ENCODE measurements at places on chromosomes 1 and 21.
A peak's percentile ranks its signal among the peaks of the same experiment; 100 is the strongest.

GRCh38 chr1:218850367-218850766 lies 323.3 kb upstream of the LYPLAL1 start:
- DNase-seq = no peak

- peak; percentile 55 for DNase-seq
Measured at GRCh38 chr1:8603220-8603616, 214.2 kb downstream of the RERE start.

- no peak for DNase-seq
Measured at GRCh38 chr1:40945491-40945973, 34.0 kb upstream of the CTPS1 start.

DNA sequence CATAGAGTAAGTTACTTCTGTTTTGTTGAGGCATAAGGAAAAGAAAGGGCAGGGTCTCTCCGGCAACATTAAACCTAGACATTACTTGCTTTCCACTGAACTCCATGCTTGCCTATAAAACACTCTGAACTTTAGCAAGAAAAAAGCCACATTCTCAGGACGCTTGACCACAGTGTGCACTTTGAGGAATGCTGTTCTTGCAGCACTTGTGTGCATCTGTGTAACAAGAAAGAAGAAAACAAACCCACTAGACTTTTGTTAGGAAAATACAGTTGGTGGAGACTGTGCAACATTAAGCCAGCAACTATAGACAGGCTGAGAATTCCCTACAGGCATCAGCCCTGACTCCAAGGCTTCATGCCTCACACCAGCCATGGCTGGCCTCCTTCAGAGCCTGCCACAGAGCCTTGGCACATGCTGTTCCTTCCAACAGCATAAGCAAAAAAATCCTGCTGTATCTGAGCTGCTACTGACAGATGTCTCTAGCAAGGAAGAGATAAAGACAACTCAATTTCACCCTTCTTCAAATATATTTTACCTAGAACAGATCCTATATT lies 5.8 kb downstream of the PDZK1 start:
- DNase-seq = no peak

- peak; percentile 64 for DNase-seq
Measured at GRCh38 chr1:177873238-177873637, 96.6 kb downstream of the SEC16B start.

DNA sequence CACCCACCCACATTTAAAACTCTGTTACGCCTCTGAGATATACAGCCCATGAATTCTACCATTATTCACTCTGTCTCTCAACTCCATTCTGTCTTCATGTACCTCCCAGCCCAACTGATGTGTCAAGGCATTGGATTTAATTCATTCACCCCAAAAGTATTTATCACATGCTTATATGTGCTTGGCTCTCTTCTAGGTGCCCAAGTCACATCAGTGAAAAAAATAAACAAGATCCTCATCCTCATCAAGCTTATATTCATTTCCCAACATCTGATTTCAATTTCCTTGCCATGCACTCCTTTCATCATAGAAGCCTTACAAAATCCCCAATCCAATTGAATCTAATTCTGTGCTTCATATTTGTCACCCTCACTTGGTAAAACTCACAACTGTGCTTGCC lies 967.6 kb downstream of the LTN1 start:
- DNase-seq = no peak

GRCh38 chr1:98027103-98027705 lies 106.4 kb upstream of the DPYD start:
- no peak for DNase-seq

DNA sequence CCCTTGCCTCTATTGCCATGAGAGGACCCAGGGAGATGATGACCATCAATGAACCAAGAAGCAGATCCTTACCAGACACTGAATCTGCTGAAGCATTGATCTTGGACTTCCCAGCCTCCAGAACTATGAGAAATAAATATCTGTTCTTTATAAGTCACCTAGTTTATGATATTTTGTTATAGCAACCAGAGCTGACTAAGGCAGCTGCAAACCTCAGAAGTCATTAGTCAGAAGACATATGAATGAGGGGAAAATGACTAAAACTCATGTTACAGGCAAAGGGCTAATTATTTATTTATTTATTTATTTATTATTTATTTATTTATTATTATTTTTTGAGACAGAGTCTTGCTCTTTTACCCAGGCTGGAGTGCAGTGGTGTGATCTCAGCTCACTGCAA lies 321.1 kb downstream of the TGFB2 start:
- no peak for DNase-seq

DNA sequence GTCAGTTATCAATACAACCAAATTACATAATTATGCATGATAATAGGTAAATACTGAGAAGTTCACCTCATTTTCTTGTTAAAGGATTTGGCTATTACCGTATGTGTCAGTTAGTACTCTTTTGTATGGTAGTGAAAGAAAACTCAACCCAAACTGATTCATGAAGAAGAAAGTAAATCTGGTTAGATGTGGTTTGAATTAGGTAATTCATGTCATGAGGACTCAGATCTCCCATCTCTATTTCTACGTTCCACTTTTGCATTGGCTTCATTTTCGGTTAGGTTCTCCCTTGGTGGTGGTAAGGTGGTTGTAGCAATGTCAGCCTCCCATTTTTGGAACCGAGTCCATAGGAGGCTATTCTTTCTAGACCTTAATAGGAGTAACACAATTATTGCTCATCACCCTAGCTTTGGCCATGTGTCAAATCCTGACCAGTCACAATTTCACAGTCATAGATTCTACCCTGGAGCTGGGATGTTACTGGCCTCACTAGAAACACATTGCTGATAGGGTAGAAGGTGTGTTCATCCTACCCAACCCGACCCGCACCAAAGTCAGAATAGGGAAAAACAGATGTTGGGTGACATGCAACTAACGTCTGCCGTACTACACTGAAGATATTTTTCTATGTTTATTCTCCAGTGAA lies 97.6 kb downstream of the OSBPL9 start:
- DNase-seq = no peak

- DNase-seq = no peak
Measured at GRCh38 chr1:230677200-230677599, 34.9 kb downstream of the COG2 start.

Measured in NCI-H1417 (cell line).